ENCODE measurements at places on chromosomes 3 and 15.

GRCh38 chr15:88810446-88810845, 7.2 kb downstream of the ACAN start:
- DNase-seq = no peak

DNA sequence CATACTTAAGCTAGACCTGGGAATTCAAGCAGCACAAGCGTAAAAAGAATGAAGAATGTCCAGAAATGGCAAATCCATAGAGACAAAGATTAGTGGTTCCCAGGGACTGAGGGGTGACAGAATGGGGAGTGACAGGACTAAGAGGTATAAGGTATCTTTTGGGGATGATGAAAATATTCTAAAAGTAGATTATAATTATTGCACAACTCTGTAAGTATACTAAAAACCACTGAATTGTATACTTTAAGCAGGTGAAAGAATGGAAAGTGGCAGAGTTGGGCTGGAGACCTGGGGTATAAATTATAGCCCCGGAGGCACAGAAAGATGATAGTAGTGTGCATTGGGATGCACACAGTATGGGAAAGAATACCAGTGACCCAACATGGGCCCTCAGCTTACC, 5.6 kb downstream of the BRK1 start:
- no peak for DNase-seq

- DNase-seq = no peak
Observed at GRCh38 chr3:170598091-170598502, 12.2 kb upstream of the SLC7A14 start.

- no peak for DNase-seq
Observed at GRCh38 chr3:43175541-43175940, 69.7 kb upstream of the POMGNT2 start.

GRCh38 chr3:189143771-189144170, 28.0 kb upstream of the TPRG1 start:
- no peak for DNase-seq

DNA sequence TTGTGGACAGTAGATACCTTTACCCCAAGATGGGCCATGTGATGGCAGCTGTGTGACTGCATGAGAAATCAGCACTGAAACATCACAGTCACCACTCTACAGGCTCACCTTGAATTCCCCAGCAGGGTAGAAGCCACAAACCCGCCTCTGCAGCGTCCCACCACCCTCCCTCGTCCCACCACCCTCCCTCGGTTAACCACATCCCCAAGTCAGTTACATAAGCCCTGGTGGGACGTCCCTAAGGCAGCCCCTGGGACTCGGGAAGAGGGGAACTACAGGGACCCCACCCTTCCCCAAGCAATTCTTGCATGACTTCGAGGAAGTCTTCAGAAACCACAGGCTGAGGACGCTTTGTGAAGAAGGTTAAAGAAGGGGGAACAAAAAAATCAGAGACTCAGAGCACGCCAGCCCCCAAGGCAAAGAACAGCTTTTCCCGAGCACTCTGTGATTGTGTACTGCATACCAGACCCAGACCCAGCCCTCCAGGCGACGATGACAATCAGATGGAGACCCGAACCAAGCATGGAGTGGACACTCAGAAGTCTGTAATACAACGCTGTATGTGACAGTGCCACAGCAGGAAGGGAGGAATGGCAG, 60.5 kb downstream of the SH3BP5 start:
- DNase-seq = peak; percentile 81

- peak; percentile 5 for DNase-seq
Observed at GRCh38 chr3:141105828-141106628, 54.9 kb downstream of the SPSB4 start.

- DNase-seq = no peak
Observed at GRCh38 chr15:74434263-74435136, 742 bp upstream of the SEMA7A start.

DNA sequence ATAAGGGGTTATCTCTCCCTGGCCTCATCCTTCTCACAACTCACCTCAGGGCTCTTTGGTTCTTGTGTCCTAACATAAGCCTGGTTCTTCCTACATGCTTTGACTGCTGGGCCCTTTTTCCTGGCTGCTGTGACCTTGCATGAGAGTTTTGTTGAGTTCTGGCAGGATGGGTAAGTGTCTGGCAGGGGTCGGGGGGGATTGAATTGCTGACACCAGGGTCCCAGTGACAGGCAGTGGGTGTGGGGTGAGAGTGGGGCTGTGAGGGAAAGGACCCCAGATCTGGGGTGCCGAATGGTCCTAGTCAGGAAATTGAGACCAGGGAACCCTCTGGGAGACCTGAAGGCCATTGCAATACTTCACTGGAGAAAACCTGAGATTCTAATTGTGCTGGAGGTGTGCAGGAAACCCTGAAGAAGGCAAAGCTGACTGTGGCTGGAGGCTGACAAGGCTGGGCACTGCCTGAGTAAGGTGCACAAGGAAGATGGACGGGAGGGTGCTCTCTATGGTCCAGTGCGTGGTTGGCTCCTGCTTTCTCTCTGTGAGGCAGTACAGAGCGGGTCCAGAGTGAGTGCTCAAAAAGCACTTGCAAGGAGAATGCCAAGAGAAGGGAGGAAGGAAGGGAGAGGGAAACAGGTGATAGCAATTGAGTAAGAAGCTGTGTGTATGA, 76.8 kb downstream of the CLSTN2 start:
- DNase-seq = no peak

- DNase-seq = no peak
Observed at GRCh38 chr3:62159709-62160092, 213.6 kb downstream of the FEZF2 start.

GRCh38 chr15:78020007-78020406, 57.5 kb downstream of the TBC1D2B start:
- DNase-seq = no peak

DNA sequence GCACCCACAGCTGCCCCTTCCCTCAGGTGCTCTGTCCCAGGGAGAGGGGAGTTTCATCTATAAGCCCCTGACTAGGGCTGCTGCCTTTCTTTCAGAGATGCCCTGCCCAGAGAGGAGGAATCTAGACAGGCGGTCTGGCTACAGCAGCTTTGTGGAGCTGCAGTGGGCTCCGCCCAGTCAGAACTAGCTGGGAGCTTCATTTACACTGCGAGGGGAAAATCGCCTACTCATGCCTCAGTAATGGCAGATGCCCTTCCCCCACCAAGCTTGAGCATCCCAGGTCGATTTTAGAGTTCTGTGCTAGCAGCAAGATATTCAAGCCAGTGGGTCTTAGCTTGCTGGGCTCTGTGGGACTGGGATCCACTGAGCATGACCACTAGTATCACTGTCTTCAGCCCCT, 181.2 kb upstream of the RARB start:
- no peak for DNase-seq

- DNase-seq = no peak
Observed at GRCh38 chr3:124178531-124178930, 186.6 kb upstream of the ROPN1 start.

- DNase-seq = no peak
Observed at GRCh38 chr3:124887177-124887931, at the start of gene ITGB5. TSS of gene ITGB5 (minus strand) at chr3:124887365. CDS start at chr3:124887000, 365 bp downstream.

DNA sequence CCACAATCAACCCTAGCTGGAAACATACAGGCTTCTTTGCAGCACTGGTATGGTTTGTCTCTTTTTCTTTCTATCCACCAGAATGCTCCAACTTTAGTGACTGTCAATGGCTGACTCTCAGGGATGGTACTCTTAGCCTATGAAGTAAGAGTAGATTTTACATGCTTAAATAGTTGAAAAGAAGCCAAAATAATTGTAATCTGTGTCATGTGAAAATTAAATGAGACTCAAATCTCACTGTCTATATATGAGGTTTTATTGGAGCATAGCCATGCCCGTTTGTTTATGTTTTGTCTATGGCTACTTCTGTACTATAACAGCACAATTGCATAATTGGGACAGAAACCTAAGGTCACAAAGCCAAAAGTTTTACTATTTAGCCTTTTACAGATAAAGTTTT, 29.1 kb upstream of the PDZRN3 start:
- DNase-seq = no peak

DNA sequence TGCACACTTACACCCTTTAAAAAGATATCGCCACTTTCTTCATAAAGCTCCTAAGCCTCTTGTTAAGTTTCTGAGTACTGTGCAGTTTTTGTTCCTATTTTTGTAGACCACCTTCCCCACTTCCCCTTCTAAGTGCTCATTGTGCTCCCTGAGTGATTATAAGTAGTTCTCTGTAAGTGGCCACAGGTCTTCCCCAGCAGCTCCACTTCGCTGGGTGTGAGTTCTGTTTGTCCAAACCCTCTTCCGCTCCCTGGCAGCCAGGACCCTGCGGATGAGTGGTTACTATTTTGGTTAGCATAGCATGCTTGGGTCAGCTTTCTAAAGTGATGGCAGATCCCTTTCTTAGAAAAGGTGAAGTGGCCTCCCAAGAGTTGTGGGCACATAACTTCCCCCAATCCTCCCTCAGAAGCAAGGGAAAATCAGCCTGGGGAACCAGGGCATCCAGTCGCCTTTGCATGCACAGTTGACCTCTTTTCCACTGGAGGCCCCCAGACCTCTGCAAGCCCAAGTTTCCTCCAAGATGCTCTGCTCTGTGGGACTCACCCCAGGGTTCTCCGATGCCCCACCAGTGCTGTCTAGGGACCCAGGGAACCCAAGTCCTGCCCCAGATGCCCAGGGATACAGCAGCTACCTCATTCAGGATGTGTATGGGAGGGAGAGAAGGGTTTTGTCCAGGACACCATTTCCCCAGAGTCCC, 69.6 kb downstream of the ATP10A start:
- DNase-seq = no peak

GRCh38 chr15:46768287-46768686, 949.0 kb upstream of the SEMA6D start:
- no peak for DNase-seq

GRCh38 chr15:81595752-81596151, 221.7 kb upstream of the TMC3 start:
- DNase-seq = no peak

- no peak for DNase-seq
Observed at GRCh38 chr3:173826901-173827609, 429.5 kb downstream of the NLGN1 start.

DNA sequence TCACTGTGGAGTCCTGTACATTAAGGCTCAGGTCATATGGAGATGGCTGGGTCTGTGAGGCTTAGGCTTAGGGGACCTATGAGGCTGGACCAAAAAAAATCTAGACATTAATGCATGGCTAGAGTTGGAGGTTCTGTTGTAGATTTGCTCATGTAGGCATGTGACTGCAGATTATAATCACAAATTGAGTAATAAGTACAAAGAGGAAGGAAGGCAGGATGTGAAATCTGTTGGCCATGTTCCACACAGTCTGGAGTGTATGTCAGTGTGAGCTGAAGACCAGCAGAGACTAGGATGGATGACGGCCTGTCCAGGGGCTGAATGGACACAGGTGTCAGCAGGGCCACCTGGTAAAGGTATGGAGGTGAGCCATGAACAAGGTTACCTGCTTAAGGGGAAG, at the start of gene ST3GAL6:
ST3GAL6 (plus strand) TSS at position 265 of the 400 bp plus-strand sequence. CDS start 5,101 bp downstream, outside the sequence.
- no peak for DNase-seq

DNA sequence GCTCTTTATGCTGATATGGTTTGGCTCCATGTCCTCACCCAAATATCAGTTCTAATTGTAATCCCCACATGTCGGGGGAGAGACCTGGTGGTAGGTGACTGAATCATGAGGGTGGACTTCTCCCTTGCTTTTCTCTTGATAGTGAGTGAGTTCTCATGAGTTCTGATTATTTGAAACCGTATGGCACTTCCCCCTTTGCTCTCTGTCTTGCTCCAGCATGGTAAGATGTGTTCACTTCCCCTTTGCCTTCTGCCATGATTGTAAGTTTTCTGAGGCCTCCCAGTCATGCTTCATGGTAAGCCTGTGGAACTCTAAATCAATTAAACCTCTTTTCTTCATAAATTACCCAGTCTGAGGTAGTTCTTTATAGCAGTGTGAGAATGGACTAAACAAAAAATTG, 107.6 kb downstream of the IMPG2 start:
- DNase-seq = no peak

GRCh38 chr3:32888739-32889138, 62.7 kb upstream of the CCR4 start:
- DNase-seq = no peak

GRCh38 chr15:59723687-59724346, 34.7 kb upstream of the BNIP2 start:
- no peak for DNase-seq

GRCh38 chr15:68557469-68558317, 21.1 kb upstream of the CORO2B start:
- no peak for DNase-seq

- DNase-seq = no peak
Observed at GRCh38 chr15:29331071-29331470, 61.4 kb upstream of the NSMCE3 start.

GRCh38 chr15:100818927-100819326, 60.7 kb upstream of the ALDH1A3 start:
- DNase-seq = no peak

- DNase-seq = no peak
Observed at GRCh38 chr15:100528833-100529428, at the start of gene CERS3. TSS of gene CERS3 (minus strand) at chr15:100528950. CDS start at chr15:100501849, 27,101 bp downstream.

GRCh38 chr3:180324791-180325190, 277.2 kb upstream of the TTC14 start:
- no peak for DNase-seq

DNA sequence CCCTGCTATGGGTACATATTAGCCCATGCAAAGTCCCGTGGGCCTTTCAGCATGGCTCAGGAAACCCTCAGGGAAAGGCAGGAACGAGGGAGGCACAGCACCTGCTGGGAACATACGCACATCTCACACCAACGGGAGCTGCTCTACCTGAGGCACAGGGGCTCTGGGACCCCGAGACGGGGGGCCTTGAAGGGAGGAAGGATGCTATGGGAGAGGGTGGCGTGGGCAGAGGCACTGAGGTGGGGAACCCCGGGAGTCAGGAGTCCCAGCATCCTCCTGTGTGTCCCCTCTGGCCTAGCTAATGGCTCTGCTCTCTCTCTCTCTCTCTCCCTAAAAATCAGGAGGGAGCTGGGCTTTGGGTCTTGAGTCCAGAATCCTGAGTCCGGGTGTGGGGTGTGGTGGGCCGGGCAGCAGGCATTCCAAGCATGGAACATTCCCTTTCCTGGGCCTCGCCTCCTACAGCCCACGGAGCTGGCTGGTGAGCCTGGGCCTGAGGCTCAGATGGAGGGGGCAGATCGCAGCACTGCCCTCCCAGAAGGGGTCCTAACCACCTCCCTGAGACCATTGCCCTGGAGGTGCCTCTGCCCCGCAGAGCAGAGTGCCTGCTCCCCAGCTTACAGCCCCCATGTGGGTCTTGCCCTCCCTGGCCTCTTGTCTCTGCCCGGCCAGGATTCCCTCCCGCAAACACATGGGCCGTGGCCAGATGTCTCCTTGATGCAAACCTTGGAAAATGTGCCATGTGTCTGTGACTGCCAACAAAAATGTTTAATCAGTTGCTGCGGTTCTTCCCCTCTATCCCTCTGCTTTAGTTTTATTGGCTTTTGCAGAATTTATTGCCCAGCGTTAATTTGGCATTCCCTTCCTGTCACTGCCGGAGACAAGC, 101.6 kb downstream of the TMEM266 start:
- no peak for DNase-seq

- DNase-seq = no peak
Observed at GRCh38 chr3:21751886-21752285, 876 bp upstream of the ZNF385D start.

- no peak for DNase-seq
Observed at GRCh38 chr3:117611211-117611610, 901.6 kb downstream of the TUSC7 start.

DNA sequence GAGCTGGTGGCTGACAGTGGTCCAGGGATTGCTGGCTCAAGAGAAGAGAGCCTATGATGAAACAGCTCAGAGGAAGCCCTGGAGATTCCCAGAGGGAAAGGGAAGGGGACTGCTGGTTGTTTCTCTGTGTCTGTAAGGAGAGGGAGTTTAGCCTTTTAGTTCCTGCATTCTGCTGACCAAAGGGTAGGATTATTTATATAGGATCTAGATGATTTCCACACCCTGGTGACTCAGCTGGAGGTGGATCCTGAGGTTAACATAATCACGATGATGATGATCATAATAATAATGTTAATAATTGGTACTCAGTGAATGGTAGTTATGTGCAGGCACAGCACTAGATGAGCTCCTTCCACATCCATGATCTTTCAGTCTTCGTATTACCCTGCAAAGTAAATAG, 144.9 kb downstream of the EPHB1 start:
- DNase-seq = no peak
